Stimulated activated CD8-positive, alpha-beta memory T cell treated with anti-CD3 and anti-CD28 coated beads, Interleukin-7, amount 100 ng/mL, for 1 hour (primary cell): ENCODE measurements at places on chromosomes 5 and 9.
A peak's percentile ranks its signal among the peaks of the same experiment; 100 is the strongest.

- DNase-seq, result peak; percentile 14
Observed at GRCh38 chr5:43396762-43397304, 15.4 kb downstream of the CCL28 start.

DNA sequence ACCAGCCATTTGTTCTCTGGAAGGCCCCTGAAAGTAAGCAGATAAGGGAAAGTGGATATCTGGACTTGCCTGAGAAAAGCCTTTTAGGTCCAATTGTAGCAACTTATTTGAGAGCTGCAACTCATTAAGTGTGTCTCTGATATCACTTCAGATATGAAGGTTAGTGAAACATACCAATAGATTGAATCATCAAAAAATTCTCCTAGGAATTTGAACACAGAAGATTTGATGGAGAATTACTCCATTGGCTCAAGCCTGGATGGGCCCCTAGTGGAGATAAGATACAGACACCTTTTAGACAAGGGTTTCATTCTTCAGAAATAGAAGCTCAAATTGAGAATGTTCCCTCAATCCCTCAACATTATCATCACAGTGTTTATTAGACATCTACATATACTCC, 356.7 kb downstream of the NDUFS4 start:
- DNase-seq, result no peak

- DNase-seq, result no peak
Observed at GRCh38 chr5:158265931-158266700, 407.2 kb upstream of the CLINT1 start.

DNA sequence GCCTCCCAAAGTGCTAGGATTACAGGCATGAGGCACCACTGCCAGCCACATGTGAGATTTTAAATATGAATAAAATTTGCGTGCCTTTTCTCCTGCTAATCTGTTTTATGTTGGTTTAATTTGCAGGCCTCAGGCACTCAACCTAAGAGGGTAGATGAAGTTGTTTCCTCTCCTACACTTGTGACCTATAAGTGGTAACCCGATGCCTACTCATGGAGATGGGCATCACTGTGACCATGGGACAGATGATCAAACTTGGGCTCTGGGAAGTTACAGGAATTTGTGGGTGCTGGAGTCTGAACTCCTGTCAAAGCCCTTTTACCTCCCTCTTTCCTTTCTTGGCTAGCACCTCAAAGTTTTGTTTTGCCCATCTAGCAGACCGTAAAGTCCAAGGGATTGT, 1.1 kb downstream of the SLC28A3 start:
- no peak for DNase-seq

GRCh38 chr5:107654827-107655226, 15.9 kb downstream of the EFNA5 start:
- DNase-seq, result no peak

GRCh38 chr5:158541536-158542297, 558.0 kb downstream of the EBF1 start:
- no peak for DNase-seq

- no peak for DNase-seq
Observed at GRCh38 chr5:23440703-23441102, 66.7 kb upstream of the PRDM9 start.

DNA sequence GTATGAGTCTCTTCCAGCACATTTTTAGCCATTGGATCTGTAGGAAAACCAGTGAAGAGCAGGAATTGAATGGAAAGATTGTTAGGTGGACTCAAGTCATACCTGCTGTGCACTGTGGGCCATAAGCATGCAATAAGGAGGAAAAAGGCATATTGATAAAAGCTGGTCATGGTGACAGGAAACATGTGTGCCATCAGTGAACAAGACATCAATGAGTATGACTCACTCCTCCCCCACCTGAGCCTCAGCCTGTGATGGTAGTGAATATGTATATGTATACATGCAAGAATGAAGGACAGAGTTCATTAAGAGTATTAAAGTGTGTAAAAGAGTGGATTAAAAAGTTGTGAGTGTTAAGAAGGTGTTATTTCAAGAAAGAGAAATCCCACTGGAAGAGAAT, 164.5 kb downstream of the TMEM38B start:
- DNase-seq, result no peak

- DNase-seq, result no peak
Observed at GRCh38 chr5:32089146-32090000, 84.7 kb downstream of the GOLPH3 start.

DNA sequence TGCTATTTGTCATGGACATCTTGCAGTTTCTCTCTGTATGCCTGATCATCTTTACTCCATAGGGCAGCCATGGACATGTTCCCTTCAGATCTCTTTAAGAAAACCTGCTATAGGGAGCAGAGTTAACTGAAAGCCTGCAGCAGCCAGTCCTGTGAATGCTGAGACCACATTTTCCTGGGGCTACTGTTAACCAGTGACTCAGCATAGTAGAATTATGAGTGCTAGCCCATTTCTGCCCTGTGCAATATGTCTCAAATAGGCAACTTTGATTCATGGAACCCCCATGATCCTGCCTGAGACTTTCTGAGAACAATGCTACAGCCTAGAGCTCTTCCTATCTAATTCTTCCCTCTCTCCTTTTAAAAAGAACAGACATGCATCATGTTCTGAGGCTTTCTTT, 624.2 kb downstream of the CHSY3 start:
- no peak for DNase-seq

- no peak for DNase-seq
Observed at GRCh38 chr9:72996684-72997314, 43.9 kb upstream of the ALDH1A1 start.

DNA sequence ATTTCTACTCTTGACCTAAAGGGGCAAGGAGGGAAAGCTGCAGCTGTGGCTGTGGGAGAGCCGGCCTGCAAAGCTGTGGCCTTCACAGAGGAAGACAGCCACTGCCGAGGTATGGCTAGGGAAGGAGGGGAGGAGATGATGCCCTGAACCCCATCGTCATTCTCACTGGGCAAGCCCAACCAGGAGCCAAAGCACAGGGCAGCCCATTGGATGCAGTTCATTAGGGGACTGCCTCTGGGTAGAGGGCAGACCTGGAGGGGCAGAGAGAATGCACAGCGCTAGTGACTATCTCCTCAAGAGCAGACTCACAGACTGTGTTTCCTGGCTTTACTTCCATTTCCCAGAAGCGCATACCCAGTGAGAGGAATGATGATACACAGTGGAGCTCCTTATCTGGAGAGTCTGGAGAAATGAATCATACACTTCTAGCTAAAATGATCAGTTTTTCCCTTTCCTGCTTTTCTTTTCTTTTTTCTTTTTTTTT, 47.2 kb upstream of the TTC23L start:
- no peak for DNase-seq

DNA sequence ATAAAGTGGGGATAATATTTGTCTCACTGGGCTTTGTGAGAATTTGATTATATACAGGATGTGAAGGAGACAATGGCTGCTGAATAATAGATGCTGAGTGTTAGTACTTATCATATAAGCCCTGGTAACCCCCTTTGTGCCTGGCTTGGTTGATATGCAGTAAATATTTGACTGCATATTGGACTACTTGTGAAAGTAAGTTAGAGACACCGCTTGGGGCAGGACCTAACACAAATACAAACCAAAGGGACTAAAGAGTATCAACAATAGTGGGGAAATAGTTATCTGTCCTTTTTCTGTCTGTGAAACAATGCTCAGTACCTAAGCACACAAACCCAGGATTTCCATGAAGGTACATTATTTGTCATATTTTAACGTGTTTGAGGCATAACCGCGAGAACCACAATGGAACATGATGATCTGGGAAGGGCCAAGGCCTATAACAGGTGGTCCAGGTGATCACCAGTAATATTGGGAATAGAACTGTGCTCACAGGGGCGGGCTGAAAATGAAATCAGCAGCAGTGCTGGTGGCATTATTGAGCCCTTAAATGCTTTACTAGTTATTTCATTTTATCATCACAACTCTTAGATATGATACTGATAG, 138.2 kb upstream of the SMARCA2 start:
- DNase-seq, result no peak

GRCh38 chr5:125390326-125390725, 643.9 kb upstream of the ZNF608 start:
- DNase-seq, result no peak

DNA sequence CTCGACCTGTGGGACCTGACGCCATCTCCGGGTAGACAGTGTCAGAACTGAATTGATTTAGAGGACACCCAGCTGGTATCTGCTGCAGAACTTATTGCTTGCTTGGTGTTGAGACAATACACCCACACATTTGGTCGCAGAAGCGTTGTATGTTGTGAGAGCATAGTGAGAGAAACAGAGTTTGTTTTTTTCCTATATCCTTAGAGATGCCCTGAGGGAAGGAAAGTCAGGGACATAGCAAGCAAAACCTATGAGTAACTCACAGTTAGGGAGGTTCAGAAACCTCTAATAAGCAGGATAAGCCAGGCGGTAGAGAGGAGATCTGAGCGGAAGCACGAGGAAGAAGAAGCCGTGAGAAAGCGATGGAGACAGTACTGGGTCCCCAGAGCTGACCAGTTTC, 59.8 kb downstream of the PTCD2 start:
- no peak for DNase-seq

GRCh38 chr9:94666364-94667099, 27.2 kb upstream of the FBP1 start:
- DNase-seq, result no peak

DNA sequence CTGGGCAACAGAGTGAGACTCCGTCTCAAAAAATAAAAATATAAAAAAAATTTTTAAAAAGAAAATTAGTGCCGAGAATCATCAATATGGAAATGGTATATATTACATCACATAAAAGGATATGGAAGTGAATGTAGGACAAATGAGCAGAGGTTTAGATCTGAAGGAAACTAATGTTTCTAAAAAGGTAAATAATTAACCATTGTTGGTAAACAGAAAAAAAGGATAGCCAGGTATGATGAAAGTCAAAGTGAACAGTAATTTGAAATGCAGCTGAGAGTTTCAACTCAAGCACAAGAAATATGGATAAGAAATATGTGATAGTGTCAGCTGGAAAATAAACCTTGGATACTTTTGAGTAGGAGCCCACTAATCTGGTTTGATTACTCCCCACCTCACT, 76.2 kb downstream of the CPLANE1 start:
- DNase-seq, result no peak

DNA sequence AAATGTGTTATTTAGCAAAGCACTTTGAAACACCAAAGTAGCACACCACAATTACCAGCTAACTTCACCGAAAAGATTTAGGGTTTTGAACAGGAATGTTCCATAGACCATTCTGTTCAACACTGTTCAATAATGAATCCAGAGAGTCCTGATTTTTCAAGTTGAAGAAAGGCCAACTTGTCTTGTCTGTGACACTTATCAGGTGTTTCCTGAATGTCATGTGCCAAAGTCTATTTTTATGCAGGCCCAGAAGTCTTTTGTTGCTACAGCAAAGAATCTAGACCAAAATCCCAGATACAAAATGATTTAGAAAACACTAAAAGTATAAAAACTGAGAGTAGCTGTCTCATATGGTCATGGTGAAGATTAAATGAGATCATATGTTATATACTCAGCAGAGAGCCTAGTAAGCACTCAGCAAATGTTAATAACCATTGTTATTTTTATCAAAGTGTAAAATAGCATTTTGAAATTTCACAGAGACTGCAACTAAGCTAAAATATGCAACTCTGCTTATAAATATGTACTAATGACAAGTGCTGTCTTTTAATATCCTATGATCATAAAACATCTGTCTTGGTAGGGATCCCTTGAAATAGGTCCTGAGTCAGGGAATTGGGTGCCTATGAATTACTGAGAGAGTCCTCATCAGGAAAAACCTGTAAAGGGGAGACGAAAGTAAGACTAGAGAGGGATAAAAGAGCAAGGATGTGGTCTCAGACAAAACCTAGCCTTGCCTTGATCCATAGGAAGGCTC, 122.4 kb upstream of the SLC12A2 start:
- no peak for DNase-seq

GRCh38 chr9:105057551-105057950, 129.6 kb upstream of the ABCA1 start:
- no peak for DNase-seq

- DNase-seq, result no peak
Observed at GRCh38 chr5:112146323-112147226, 272.5 kb downstream of the EPB41L4A start.

- no peak for DNase-seq
Observed at GRCh38 chr5:124842725-124843595, 96.5 kb upstream of the ZNF608 start.

GRCh38 chr5:74161170-74161569, 479.4 kb downstream of the ENC1 start:
- no peak for DNase-seq

DNA sequence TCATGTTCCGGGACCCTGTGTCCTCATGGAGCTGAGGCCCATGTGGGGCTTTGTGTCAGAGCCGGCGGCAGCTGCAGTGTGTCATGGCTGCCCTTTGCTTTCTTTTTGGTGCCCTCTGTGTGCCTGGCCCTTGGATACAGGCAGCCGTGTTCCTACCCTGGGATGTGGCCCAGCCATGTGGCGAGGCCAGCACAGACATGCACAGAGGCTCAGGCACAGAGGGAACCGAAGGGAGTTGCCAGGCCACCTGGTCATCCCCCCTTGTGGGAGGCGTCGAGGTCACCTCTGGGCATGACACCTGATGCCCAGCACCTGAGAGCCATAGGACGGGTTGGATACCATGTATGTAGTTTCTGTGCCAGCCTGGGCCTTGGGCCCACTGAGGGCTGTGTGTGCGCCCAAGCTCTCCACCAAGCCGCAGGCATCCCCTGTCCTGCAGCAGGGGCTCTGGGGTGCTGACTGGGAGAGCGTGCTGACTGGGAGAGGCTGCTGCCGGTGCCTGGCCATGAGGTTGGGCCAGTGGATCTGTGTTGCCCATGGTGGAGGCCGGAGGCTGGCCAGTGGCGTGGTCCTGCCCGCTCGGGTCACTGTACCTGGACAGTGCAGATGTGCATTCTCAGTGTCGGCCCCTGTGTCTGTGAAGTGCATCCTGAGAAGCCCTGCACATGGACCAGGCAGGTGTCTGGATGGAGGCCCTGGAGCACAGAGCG, 4.8 kb downstream of the NKD2 start:
- DNase-seq, result no peak

DNA sequence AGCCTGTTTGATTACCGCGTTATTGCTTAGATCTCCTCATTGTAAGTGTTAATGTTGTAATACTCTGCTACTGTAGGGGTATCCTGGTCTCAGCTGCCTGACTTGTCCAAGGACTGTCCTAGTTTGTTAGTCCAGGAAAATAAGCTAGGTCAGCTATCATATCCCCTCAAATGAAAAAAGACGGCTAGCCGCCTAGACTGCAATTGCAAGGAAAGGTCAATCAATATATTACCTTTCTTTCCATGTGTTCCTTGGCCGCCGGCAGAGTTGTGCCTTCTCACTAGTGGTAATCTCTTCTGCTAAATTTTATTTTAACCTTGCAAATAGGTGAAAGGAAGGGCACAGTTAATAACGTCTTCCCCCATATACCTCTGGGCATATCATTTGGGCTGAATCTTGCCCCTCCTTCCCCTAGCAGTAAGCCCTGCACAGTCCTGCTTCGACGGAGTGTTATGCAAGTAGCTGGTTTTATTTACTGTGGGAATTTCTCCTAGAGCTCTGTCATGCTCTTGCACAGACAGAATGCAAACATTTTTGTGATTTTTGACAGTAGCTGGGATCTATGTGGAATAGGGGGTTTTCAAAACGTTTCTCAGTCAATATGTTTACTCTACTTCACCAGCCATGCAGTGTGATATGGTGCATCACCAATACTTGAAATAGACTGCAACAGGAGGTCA, 288.5 kb downstream of the MAST4 start:
- DNase-seq, result no peak
